Activated naive CD4-positive, alpha-beta T cell treated with anti-CD3 and anti-CD28 coated beads, Interleukin-2, amount 50 U/mL, for 72 hours (primary cell): ENCODE measurements at places on chromosomes 1 and 21.

GRCh38 chr1:244451951-244452795 is 464 bp upstream of the ADSS2 start:
- peak; percentile 99 for DNase-seq

DNA sequence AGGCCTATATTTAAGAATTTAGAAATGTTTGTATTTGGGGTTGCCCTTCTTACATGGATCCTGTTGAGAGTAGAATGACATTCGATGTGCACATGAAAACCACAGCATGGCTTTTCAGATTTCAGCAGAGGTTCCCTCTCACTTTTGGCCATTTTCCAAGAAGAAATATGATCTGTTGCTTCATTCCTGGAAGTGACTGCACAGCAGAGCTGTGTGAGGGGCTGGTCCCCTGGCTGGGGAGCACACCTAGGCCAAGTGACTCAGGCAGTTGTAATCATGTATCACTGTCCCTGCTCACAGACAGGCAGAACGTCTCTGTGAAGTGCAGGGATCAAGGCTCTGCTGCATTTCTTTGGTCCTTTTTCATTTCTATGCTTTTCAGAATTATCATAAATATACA is 32.3 kb downstream of the AGT start:
- DNase-seq = no peak

DNA sequence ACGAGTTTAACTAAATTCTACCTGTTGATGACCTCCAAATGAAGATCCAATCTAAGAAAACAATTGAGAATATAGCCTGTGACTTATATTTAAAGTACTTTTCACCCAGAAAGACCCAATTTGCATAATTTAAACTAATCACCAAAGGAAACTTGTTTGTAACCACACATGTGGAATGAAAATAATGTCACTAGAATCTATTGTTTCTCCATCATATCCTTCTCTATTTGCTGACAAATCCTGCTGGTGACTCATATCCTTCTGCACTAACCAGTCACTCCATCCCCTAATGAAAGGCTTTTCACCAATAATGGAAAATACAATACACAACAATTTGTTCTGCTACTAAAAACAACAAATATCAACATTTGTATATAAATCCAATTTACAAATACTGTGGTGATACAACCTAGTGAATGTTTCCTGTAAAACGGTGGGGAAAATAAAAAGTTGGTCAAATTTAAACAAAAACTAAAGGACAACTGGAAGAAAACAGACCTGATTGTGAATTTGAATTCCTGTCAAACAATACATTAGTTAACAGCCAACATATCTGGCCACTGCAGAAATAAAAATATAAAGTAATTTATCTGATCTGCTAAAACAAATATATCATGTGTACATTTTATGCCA is 6.5 kb downstream of the PTP4A2 start:
- no peak for DNase-seq

GRCh38 chr21:23524685-23525084 is 2082.6 kb downstream of the MRPL39 start:
- DNase-seq = no peak

GRCh38 chr1:7642781-7643529 is 128.1 kb upstream of the VAMP3 start:
- DNase-seq = no peak

- DNase-seq = no peak
Observed at GRCh38 chr1:26191739-26192138, 1.3 kb downstream of the CATSPER4 start.

DNA sequence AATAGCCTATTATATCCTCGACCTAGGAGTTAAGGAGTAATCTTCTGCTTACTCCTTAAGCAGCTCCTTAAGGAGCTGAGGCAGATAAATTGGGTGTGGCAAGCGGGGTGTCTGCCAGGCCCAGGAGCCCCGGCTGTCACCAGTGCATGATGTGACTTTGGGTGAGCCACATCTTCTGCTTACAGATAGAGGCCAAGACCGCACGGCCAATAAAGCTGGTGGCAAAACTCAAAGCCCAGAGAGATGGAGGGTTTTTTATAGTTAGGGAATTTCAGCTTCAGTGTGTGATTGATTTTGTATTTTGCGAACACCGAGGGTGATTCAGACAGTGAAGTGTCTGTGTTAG is 9.8 kb downstream of the MX2 start:
- no peak for DNase-seq

DNA sequence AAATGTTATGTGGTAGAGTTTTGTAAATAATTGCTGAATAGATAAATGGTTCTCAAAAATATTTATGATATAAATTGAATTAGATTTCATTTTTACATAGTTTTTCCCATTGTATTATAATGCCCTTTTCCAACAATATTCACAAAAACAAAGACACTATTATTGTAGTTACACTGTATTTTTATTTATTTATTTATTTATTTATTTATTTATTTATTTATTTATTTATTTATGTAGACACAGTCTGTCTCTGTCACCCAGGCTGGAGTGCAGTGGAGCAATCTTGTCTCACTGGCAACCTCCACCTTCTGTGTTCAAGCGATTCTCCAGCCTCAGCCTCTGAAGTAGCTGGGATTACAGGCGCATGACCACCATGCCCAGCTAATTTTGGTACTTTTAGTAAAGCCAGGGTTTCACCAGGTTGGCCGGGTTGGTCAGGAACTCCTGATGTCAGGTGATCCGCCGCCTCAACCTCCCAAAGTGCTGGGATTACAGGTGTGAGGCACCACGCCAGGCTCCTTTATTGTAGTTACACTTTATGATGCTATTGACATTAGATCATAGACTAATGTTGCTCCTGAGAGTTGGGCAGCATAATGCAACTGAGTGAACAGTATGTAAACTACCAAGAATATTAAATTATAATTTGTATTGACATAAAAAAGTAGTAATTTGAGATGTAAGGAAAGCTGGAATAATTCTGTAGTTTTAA is 1430.0 kb upstream of the PRMT6 start:
- DNase-seq = no peak

GRCh38 chr1:97976801-97977200 is 56.0 kb upstream of the DPYD start:
- no peak for DNase-seq

- no peak for DNase-seq
Observed at GRCh38 chr21:41611441-41611840, 103.5 kb upstream of the TMPRSS2 start.

GRCh38 chr1:66413838-66414175 is 120.1 kb upstream of the SGIP1 start:
- DNase-seq = no peak

DNA sequence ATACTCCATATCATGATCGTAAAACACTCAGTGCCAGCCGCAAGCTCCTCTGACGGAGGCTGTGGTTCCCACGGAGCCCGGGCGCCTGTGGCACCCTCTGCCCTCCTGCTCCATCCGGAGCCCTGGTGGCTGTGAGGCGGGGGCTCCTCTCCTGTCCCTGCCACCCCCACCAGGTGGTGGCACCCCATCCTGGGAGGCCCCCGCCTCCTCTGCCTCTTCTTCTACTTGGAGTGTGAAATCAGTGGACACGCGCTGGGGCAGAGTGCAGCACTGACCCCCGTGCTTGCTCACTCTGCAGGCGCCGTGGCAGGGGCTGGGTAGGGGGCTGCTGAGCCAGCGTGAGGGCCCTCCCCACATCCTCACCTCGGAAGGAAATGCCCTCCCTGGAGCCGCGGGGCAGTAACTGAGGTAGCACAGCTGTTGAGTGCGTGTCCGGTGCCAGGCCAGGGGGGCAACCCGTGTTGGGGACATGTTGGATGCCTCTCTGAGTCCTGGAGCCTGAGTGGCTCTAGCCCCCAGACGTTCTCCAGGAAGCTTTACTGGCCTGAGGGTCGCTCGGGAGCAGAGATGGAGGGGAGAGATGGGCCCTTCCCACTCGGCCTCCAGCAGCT is 58.7 kb upstream of the ABCG1 start:
- DNase-seq = peak; percentile 53

- no peak for DNase-seq
Observed at GRCh38 chr1:225699336-225699735, 46.4 kb upstream of the ENAH start.

GRCh38 chr21:41759214-41759840 is 7.5 kb downstream of the RIPK4 start:
- no peak for DNase-seq

GRCh38 chr1:116243333-116244054 is 129.6 kb upstream of the ATP1A1 start:
- no peak for DNase-seq

DNA sequence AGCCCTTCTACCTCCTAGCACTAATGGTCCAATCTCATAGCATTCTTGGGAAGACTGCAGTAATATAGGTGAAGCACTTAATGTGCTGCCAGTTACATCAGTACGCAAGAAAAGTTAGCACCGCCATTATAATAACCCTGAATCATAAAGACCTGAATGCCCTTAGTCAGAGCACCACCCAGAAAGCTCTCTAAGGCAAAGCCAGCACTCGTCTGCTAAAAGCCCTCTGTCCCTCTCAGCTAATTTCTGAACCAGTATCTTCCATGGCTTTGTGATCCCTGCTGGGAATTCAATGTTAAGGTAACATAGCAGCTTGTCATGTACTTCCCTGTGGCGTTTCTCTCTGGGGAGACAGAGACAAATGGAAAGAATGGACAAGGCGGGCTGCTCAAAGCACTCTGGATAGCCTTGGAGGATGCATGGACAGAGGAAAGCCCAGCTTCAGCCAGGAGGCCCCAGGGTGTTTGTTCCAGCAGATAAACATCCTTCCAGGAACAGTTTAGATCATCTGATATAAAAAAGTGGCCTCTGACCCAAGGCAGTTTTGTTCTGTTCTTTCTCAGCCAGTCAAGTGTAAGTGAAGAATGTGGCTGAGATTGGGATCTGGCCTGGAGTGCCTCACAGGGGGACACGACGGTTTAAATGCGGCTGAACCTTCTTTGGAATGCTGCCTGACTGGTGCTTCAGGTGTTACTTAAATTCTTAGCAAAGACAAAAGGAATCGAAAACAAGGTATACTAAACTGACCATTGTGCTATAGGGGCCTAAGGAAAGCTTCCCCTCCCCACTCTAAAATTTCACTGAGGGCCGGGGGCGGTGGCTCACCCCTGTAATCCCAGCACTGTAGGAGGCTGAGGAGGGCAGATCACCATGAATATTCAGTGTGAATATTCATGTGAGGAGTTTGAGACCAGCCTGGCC is 58.1 kb upstream of the VTCN1 start:
- no peak for DNase-seq

DNA sequence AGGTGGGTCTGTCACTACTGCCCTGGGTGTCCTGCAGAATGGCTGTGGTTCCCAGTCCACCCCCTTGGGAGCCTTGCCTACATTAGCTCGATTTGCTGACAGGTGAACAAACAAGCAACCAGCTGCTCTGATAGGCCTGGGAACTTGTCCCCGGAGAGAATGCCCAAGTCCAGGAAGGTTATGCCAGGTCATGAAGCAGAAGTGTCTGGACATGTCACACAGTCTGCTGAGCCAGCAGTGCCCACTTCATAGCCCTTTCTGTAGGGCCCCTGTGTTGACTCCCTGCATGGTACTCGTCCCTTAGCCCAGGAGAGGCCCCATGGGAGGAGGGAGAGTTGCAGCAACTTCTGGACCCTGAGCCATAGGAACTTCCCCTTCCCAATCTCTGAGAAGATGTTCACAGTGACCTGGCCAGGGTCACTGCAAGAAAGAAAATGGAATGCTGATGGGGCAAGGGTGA is 31.0 kb downstream of the UCK2 start:
- DNase-seq = no peak

GRCh38 chr1:24202556-24202955 is 15.5 kb upstream of the IFNLR1 start:
- DNase-seq = no peak

- no peak for DNase-seq
Observed at GRCh38 chr1:97867127-97867526, 53.7 kb downstream of the DPYD start.

- no peak for DNase-seq
Observed at GRCh38 chr1:176536588-176536987, 73.6 kb downstream of the PAPPA2 start.

DNA sequence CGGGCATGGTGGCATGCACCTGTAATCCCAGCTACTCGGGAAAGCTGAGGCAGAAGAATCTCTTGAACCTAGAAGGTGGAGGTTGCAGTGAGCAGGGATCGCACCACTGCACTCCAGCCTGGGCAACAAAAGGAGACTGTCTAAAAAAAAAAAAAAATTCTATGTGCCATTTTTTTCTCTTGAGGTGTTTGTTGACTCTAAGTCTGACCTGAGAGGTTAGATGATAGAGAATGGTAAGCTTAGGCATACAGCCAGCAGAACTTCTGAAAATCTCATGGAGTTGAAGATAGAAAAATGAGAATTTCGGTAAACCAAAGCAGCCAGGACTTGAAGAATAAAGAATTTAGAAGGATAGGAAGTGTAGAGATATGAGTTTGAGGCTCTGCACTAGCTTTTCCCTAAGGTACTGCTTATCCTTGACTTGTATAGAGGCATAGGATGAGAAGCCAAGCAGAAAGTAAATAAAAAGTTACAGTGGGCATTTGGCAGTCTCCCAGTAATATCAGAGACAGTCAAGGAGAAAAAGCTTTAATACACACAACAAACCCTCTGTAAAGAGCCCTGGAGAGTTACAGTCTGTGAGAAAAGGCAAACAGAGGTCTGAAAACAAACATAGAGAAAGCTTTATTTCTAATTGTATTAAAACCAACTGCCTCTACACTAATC is 24.3 kb downstream of the F13B start:
- DNase-seq = no peak

GRCh38 chr1:240854367-240854766 is 242.4 kb upstream of the GREM2 start:
- DNase-seq = no peak

DNA sequence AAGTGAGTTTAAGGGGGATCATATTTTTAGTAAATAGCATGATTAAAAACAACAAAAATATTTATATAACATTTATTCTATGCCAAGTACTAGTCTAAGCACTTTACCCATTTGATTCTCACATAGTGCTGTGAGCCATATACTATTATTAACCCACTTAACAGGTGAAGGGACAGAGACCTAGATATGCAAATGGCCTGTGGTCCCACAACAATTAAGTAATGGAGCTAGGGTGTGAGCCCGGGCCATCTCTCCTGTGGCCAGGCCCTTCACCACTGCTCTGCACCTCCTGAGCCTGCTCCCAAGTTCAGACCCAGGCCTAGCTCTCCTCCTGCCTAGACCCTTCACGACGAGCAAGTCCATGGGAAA is 537 bp downstream of the ASCL5 start:
- no peak for DNase-seq

DNA sequence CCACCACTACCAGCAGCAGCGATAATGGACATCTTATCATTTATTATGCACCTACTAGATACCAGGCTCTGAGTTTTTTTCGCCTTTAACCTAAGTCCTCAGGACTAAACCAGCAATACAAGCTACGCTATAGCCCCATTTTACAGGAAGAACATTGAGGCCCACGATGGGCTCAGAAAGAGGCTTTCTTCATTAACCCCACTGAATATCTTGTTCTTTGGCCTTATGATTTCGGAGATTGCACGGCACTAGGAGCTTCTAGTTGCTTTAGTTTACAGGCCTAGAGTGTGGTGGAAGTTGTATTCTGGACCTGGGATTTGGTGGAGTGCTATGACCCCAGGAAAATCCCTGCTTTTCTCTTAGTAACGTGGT is 1.5 kb downstream of the SESN2 start:
- DNase-seq = no peak
